NCI-H1930 (cell line): ENCODE measurements at places on chromosomes 7 and 10.

DNA sequence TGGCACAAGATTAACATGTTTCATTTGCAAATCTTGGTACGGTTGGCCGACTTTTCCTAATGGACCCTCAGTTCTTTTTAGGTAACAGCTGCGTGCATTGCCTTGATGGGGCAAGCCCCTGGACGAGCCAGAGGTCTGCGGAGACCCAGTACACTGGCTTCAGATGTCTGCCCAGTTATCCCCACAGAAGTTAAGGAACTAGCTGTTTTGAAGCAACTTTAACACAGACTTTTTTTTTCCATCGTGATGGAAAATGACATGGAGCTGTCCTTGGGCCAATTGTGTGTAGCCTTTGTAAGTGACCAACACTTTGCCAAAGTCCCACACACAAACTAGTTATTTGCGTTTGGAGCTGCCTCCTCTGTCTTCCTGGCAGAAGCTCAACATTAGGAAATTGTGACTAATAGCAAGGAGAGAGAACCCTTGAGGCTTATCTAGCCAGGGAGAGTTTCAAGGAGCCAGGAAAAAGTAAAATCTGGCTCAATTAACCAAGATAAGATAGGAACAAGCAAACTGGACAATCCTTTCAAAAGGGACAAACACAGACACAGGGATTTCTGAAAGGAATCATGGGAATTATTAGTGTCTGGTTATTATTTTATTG lies 99.6 kb upstream of the BMPER start:
- DNase-seq, result no peak

GRCh38 chr7:69598487-69599285 lies 411 bp downstream of the AUTS2 start:
- no peak for DNase-seq

- DNase-seq, result no peak
These were observed 306.7 kb upstream of the MBL2 start for GRCh38 chr10:53079283-53079682.

DNA sequence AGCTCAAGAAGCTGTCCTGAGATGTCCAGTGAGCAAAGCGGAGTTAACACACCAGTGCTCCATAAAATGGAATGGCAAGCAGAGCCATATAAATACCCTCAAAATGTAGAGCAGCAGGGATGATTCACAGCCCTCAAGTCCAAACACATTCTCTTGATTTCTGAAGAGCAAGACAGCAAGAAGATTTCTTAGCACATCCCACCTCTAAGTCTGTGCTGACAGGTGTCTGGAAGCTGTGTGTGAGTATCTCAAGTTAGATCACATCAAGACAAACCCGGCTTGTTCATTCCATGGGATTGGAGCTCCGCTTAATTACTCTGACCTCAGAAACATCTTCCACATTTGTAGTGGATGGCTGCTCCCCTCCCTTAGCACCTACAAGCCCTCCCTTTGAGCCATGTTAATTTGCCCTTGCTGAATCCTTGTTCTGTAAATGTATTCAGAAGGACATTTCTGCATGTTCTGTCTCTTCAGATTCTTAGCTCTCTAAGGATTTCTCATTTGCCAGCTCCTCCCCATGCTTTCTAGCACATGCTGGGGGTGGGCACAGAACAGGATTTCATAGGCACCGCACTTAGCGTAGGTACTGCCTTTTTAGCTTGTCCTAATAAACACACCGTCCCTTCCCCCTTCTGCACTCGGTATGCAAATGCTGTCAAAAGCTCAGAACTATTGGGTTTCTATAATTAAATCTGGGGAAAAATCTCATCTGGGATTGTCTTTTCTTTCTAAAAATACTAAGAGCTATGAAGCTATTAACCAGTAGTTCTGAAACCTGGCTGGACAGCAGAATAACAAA lies 112.7 kb downstream of the CPXM2 start:
- no peak for DNase-seq

GRCh38 chr10:42367532-42368230 lies 270.7 kb downstream of the ZNF33B start:
- peak; percentile 9 for DNase-seq

DNA sequence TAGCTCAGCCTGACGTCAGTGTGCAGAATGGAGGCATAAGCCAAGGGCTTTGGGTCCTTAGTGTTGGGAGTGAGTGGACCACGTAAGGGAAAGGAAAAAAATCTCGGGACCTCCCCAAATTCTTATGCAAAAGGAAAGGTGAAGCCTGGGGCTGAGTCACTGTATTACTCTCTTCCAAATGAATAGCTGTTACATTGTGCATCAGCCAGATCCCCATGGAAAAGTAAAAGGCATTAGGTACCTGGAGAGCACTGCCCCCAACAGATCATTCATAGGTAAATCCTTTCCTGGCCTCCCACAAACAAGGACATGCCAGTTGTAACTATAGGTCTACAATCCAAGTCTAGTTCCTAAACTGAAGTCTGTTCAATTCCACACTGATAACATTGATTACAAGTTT lies 170.5 kb downstream of the C1GALT1 start:
- DNase-seq, result no peak

DNA sequence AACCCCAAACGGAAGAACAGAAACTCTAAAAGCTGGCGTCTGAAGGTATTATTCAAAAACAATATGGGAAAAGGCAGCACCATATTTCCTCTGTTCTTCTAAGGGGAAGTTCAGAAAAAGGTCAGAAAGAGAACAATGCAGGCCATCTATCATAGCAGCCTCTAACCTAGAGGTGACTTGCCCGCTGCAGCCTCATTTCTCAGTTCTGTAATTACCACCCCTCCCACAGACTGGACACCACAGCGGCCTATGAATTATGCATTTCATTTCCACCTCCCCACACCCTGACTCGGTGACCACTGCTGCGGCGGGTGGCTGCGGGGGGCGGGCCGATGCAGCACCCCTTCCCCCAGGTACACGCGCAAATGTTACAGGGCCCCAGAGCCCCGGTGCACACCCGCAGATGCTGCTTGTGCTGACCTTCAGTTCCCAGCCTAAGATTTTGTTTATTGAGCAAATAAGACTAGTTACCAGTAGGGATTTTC lies 125.5 kb downstream of the CLEC2L start:
- DNase-seq, result no peak
